ENCODE measurements at places on chromosomes 5 and 9.

DNA sequence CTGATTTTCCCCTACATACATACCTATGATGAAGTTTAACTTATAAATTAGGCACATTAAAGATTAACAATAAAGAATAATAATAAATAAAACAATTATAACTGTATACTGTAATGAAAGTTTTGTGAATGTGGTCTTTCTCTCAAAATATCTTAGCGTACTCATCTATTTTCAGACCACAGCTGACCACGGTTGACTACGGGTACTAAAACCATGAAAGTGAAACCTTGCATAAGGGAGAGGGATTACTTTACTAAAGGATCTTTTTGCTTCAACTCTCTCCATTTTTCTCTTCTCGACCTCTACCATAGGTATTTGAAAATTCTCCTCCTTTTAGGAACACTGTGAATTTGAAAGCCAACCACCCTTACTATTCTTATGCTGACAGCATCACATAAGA lies 475.5 kb downstream of the CETN3 start:
- DNase-seq: no peak

GRCh38 chr5:2272755-2273154 lies 390.0 kb upstream of the IRX4 start:
- no peak for DNase-seq

- no peak for DNase-seq
These were observed 18.3 kb upstream of the RNU6ATAC start for GRCh38 chr9:134182554-134183085.

GRCh38 chr5:29051509-29051908 lies 2013.1 kb upstream of the CDH9 start:
- no peak for DNase-seq

DNA sequence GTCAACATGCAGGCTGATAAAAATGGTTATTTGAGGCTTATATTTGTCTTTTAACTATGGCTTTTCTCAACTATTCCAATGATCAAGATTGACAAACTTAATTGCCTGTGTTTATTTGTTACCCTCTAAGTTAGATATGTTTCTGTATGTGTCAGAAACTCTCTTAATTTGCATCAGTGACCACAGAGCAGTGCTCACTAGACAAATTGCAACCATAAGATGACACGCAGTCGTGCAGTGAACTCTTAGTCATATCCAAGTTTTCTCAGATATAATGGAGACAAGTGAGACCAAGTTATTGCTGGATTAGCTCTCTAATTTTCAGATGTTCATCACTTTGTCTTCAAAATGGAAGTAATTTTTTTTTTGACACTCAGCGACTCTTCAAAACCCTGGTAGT lies 342.2 kb upstream of the RFX3 start:
- DNase-seq: no peak

DNA sequence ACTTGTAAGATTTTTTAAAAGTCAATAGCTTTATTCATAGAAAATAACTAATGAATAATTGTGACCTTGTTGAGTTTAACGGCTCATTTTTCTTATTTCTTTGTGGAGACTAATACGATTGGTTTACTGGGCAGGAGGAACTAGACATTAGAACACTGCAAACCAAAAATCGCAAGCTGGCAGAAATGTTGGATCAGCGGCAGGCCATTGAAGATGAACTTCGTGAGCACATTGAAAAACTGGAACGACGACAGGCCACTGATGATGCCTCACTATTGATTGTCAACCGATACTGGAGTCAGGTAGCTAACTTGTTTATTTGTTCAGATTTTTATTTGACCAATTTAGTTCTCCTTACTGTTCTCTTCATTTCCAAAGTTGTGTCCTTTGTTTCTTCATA lies 6.4 kb downstream of the RNF20 start:
- DNase-seq: no peak

DNA sequence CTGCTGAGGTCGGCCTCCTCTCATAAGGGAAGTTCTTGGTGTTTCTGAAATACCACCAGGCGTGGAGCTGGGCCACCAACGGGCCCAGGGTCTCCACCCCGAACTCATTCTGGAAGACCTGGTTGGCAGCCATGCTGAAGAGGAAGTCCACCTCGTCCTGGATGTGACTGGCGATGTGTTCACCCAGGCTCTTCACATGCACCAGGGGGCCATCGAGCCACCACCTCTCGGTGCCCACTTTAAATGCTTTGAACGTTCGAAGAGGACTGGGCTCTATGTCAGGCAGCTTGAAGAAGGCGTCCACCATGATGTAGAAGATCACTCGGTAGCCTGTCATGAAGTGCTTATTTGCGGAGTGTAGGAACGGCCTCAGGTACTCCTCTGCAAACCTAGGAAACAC lies 15.1 kb downstream of the GLT6D1 start:
- DNase-seq: no peak

GRCh38 chr9:92312887-92313623 lies 12.1 kb downstream of the NOL8 start:
- DNase-seq: no peak

DNA sequence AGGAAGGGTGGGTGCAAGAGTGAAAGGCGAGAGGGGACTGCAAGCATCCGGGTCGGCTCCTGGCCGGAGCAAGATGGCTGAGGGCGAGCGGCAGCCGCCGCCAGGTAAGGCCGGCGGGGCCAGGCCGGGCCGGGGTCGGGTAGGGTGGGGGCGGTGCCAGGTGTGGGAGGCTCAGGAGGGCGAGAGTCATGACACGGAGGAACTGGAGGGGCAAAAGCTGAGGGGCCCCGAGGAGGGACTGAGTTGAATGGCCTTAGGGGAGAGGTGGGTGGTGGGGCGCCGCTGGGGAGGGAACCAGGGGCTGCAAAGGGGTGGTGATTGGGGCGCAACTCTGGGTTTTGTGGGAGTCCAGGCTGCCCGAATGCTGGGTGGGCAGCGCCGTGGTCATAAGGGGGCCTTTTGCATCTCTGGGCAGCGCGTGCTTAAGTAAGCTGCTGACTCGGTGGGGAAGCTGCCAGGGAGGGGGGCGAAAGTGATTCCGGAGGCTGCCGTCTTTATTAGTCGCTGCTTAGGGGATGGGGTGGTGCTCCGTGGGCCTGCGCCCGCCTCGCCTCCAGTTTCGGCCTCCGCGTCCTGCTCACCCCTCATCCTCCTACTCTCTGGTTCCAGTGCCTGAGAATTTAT lies 425 bp downstream of the PTPA start:
- no peak for DNase-seq

- no peak for DNase-seq
These were observed 42.0 kb downstream of the AMBP start for GRCh38 chr9:114035845-114036801.

DNA sequence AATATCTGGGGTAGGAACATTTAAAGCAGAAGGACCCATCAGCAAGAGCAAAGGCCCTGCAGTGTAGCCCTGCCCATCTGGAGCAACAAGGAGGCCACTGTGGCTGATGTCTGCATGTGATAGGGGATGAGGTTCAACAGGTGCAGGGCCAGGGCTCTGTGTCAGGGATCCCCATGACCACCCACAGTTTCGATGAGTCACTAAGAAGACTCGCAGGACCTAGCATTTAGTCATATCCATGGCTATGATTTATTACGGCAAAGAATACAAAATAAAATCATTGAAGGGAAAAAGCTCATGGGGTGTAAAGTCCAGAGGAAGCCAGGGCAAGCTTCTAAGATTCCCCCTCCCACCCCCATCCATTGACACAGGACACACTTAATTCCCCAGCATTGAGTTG lies 188.6 kb downstream of the ADGRV1 start:
- no peak for DNase-seq

DNA sequence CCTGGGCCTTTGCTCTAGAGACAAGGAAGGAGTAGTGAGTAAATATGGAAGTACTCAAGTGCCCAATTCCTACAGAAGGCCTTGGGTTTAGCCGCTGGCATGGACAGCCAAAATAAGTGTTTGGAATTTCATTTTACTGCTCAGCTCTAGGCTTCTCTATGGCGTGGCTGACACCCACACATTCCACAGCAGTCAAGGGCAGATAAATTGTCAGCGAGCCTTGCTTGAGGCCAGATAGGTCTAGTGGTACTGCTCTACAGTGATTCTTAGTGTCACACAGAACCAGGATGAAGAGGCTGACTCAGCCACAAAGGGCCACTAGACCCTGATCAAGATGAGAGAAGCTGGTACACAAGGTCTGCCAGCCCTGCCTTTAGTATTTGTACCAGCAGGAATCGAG lies 111.0 kb upstream of the NFIB start:
- no peak for DNase-seq

GRCh38 chr5:75964008-75964407 lies 119.2 kb upstream of the SV2C start:
- no peak for DNase-seq

- DNase-seq: no peak
These were observed 110.2 kb downstream of the NSG2 start for GRCh38 chr5:174155706-174156105.

DNA sequence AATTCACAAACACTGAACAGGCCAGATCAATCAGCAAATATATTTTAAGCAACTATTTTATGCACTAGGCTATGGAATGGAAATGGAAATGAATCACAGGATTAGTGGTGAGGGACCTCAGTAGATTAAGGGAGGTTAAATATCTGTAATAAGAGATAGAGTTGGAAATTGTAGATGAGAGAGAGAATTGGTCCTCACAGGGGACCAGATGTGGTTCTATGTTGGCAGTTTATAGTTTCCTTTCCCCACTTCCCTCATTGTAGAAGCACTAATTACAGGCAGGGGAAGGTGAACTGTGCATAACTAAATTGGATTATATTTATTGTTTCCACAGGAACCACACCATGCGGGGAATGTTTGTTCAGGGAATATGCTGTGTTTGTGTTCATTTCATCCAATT lies 496.2 kb downstream of the ARHGEF28 start:
- no peak for DNase-seq

GRCh38 chr5:82828211-82828610 lies 249.0 kb downstream of the TMEM167A start:
- DNase-seq: no peak

- no peak for DNase-seq
These were observed 44.7 kb upstream of the NDFIP1 start for GRCh38 chr5:142063878-142064331.

DNA sequence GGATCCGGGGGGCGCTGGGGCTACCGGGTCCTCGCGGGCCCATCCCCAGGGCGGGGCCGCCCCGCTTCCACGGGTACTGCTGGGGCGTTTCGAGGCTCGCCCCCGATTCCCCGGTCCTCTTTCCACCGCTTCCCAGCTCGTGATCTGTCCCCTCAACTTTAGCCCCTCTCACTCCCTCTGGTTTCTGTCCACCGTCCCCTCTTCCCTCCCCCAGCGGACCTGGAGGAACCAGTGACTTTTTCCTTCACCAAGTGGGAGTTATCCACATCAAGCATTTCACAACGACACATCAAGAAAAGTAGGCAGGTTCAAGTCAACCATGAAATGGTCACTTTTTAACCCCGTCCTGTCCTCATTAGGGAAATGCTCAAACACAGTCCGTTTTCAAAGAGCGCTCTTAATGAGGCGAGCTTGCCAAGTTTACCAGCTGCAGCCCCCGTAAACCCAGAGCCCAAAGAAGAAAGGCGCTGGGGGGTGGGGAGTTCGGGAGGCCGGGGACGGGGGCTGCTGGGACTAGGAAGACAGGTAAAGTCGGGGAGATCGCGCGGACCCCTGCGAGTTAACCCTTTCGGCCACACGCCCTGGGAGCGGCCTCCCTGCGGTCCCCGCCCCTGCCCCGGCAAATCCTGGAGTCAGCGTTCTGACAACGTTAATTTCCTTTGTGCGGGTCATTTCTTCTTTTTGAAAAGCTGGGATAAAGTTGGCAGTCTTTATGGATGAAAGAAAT lies 2.1 kb upstream of the NFIB start:
- no peak for DNase-seq

GRCh38 chr9:14314424-14314928 lies 535 bp upstream of the NFIB start:
- no peak for DNase-seq

GRCh38 chr9:93173365-93174051 lies 10.4 kb upstream of the WNK2 start:
- no peak for DNase-seq

DNA sequence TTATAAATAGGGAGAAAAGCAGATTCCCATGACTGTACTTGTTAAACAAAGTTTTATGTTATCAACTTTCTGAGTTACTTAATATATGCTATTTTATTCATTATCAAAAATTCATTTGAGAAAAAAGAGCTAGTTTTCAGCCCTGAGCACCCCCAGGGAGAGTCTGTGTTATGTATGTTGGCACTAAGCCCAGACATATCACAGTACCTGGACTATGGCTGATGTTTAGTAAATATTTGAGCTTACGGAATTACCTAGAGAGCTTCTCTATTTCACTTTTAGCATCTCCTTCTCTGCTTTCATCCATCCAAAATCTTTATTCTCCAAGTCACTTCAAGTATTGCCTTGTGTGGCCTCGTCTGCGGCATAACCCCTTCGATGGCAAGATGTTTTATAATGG lies 225.9 kb upstream of the PCSK5 start:
- no peak for DNase-seq

GRCh38 chr5:54007827-54008777 lies 302.3 kb downstream of the ARL15 start:
- peak; percentile 9 for DNase-seq

GRCh38 chr5:134994560-134995156 lies 27.0 kb downstream of the CATSPER3 start:
- DNase-seq: no peak

DNA sequence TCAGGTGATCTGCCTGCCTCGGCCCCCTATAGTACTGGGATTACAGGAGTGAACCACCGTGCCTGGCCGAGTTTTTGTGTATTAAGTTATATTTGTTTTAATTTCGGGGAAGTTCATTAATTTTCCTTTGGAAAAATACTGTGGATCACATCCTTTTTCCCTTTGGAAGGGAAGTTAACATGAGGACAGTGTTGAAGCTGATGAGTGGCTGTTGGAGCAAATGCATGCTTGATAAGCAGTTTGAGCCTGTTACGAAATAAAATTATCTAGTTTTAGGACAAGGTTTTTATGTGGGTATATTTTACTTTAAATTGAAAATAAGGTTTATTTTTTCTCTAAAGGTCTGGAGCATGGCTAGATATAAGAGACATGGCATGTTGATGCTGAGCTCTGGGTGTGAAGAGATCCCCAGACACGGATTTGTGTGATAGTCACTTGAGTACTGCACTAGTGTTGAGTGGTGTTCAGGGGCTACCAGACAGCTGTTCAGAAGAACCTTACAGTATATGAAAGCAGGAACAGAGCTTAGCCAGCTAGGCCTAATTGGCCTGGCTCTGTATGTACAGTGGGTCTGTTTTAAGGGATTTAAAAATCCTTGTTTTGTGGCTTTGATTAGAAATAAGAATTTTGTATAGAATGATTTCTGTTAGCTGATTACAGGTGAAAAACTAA lies 17.4 kb downstream of the LMNB1 start:
- no peak for DNase-seq

DNA sequence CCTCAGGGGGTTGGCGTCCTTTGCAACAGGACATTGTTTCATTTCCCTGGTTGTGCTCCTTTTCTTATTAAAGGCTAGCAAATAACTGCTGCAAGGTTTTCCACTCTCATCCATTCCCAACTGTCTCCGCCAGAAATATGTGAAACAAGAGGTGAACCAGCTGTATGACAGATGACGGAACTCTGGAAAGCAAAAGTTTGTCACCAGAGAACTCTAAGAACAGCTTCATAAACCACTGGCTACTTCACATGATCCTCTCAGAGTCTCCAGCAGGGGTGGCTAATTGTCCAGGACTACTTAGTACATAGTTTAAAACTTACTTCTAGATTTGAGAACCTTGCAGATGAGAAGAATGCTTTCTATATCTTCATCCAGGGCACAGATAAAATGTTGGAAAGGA lies 195.9 kb upstream of the RAD23B start:
- no peak for DNase-seq

- no peak for DNase-seq
These were observed 1436.0 kb upstream of the NUDT12 start for GRCh38 chr5:104998572-104998971.

- DNase-seq: no peak
These were observed 351.4 kb downstream of the PLK2 start for GRCh38 chr5:58108511-58108910.
